ENCODE measurements at places on chromosomes 13 and 19.

DNA sequence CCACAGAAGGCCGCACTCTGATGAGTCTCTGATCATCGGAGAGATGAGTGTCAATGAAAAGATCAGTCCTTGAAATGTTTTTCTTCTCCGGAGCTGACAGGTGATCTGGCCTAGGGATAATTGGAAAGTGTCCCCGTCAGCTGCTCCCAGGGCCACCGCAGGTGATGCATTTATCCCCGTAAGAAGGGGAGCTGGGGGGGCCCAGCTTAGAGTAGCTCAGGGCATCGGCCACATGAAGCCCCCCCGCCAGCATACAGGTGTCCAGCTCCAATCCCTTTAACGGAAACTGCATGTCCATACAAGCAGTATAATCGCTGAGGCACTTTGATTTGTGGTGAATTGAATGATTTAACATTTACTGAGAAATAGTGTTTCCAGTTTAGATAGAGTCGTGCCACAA, 27.7 kb downstream of the ATP4B start:
- DNase-seq: no peak

- no peak for DNase-seq
These were observed 16.8 kb downstream of the ADGRE2 start for GRCh38 chr19:14761607-14762006.

DNA sequence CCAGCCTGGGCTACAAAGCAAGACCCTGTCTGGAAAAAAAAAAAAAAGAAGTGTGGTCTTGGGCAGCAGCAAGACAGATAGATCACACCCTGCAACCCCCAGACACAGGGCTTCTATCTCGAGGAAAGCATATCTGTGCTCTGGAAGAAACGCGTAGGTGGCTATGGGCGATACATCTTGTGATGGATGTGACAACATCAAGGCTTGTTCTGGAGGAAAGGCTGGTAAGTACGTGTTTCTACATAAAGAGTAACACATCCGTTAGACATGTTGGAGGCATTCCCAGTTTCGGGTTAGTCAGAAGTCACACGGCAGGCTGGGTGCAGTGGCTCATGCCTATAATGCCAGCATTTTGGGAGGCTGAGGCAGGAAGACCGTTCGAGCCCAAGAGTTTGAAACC, 6.6 kb upstream of the DHDH start:
- DNase-seq: no peak

DNA sequence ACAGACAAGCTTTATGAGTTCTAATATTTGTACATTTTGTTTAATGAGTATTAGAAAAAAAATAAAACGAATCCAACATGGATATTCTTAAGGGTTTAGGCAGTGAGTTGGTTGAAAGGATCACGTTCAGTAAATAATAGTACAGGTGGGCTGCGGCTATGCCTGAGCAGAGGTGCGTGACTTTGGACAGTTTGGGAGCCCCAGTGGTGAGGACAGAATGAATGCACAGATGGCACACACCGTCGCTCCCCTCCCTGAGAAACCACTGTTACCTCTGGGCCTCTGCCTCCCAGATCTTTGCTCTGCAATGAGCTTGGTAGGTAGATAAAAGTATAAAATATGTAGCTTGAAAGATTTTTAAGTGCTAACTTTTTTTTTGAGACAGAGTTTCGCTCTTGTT, 153.3 kb downstream of the SIPA1L3 start:
- no peak for DNase-seq

- DNase-seq: no peak
These were observed 10.0 kb upstream of the FLT3 start for GRCh38 chr13:28110414-28110813.

DNA sequence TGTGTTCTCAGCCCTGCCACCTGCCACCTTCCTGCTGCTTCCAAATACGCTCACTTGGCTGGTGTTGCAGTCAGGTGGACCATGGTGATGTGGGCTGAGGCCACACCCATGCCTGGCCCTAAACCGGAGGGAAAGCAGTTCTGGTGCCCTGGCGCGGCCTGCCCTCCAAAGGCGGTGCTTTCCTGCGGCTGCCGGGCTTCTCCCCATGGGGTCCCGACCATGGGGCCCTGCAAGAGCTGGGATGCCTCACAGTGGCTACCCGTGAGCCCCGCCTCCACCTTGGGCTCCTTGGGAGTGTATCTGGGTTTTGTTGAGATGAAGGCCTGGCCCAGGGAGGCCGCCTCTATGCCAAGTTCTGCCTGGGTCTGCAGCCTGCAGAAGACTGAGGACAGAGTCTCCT, 73.7 kb downstream of the ERICH6B start:
- no peak for DNase-seq

- DNase-seq: no peak
These were observed 4.5 kb downstream of the FGF9 start for GRCh38 chr13:21675095-21675991.

- no peak for DNase-seq
These were observed 213.3 kb downstream of the OLFM4 start for GRCh38 chr13:53241891-53242348.

GRCh38 chr13:94712812-94713560, 641 bp upstream of the SOX21 start:
- DNase-seq: no peak

- DNase-seq: no peak
These were observed 17.6 kb downstream of the EMP3 start for GRCh38 chr19:48342841-48343540.

DNA sequence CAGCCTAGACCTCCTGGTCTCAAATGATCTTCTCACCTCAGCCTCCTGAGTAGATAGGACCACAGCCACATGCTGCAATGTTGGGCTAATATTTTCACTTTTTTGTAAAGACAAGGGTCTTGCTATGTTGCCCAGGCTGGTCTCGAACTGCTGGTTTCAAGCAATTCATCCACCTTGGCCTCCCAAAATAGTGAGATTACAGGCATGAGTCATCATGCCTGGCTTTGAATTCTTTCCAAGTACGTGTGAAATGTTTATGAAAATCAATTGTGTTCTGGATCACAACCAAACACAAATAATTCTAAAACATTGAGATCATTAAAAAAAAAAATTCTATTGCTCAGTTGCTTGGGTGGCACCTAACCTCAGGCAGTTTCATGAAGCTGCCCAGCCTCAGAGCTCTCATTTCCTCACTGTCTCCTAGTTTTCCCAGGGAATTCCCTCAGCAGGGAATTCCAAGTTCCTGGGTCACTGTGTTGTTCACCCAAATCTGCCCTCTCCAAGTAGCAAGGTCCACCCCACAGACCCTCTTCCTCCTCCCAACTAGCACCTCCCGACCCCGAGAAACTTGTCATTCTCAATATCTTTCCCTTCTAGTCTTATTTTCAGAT, 44.8 kb downstream of the ING1 start:
- DNase-seq: no peak

DNA sequence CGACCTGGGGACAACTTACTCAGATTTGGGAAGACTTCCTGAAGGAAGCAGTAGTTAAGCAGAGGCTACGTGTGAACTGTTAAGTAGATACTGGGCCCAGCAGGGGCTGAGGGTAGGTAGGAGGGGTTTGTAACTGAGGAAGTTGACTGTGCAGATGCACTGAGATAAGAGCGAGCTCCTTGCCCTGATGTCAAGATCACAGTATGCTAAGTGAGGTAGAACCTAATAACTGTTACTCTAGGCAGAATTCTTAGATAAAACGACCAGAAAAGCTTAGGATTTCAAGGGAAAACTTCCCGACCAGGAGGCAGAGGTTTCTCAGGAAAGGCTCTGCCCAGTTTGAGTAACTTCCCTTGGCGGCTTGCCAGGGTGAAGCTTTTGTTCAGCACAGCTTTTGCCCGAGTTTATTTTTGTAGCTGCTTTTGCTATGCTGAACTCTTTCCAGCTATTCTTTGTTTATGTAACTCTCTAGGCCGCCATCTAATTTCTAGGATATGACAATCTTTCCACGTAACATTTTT, 632.1 kb downstream of the DIAPH3 start:
- no peak for DNase-seq

DNA sequence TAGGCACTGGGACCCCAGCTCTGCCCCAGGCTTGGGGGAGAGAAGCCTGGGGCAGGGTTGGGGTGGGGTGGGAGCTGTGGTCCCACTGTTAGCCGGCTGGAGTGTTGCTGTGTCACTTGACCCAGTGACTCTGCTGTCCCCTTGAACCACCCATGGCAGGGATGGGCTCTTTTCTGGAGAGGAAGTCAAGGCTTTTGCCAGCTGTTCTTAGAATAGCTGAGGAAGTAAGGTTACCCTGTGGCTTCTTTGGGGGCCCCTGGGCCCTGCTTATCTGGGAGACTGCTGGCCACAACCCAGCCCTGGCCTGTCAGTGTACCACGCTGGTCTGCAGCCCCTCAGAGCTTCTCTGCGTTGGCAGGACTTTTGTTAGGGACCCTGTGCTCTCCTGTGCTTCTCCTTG, 9.1 kb downstream of the PNPLA6 start:
- DNase-seq: no peak

GRCh38 chr13:50921706-50922105, 12.1 kb downstream of the RNASEH2B start:
- DNase-seq: no peak

DNA sequence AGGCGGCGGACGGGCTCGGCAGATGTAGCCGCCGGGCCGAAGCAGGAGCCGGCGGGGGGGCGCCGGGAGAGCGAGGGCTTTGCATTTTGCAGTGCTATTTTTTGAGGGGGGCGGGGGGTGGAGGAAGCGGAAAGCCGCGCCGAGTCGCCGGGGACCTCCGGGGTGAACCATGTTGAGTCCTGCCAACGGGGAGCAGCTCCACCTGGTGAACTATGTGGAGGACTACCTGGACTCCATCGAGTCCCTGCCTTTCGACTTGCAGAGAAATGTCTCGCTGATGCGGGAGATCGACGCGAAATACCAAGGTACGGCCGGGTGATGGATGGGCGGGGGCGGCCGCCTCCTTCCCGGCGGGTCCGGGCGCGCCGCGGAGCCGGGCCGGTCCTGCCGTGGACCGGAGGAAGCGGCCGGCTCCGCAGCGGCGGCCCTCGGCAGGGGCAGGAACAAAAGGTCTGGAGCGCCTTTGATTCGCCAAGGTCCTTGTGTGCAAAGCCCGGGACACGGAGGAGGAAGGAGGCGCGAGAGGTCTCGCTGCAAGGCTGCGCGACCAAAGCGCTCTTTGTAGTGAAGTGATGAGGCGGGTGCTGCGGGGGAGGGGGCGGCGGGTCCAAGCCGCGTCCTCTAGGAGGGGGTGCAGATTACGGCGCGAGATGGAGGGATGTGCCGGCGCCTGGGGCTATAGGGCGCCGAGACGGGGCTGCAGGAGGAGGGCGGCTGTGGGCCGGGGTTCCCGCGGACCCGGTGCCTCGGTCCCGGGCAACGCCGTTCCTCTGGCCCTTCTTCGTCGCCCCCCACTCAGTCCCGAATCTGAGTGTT, 689 bp downstream of the ING1 start:
- peak; percentile 58 for DNase-seq

DNA sequence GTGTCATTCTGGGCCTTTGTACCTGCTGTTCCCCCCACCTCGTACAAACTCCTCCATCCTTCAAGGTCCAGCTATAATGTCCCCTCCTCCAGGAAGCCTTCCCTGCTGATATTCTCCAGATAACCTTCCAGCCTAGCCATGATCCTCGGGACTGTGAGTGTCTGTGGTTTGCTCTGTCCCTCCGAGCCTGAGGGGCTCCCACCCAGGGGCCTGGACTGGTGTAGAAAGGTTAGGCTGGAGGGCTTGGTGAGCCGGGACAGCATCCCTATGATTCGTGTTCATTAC, 2.9 kb upstream of the COMP start:
- DNase-seq: no peak

- no peak for DNase-seq
These were observed 227.4 kb downstream of the TUBA3C start for GRCh38 chr13:18954254-18954653.

DNA sequence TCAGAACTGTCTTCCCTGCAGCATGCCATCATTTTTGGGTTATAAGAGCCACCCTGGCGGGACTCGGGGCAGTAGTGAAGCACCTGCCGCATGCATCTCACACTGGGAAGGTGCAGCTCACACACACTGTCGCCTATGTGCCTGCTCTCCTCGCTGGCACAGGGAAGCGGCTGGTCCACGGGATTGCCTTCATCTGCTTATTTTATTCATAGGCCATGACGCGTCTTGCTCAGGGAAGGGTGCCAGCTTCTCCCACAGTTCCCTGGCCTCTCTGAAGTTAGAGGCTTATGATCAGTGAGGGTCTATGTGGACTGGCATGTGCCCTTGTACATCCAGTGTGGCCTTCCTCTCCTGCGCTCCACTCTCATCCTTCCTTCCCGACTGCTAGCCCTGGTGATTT, 150.0 kb downstream of the KLF12 start:
- no peak for DNase-seq

GRCh38 chr13:42899266-42899665, 92.8 kb downstream of the EPSTI1 start:
- DNase-seq: no peak

DNA sequence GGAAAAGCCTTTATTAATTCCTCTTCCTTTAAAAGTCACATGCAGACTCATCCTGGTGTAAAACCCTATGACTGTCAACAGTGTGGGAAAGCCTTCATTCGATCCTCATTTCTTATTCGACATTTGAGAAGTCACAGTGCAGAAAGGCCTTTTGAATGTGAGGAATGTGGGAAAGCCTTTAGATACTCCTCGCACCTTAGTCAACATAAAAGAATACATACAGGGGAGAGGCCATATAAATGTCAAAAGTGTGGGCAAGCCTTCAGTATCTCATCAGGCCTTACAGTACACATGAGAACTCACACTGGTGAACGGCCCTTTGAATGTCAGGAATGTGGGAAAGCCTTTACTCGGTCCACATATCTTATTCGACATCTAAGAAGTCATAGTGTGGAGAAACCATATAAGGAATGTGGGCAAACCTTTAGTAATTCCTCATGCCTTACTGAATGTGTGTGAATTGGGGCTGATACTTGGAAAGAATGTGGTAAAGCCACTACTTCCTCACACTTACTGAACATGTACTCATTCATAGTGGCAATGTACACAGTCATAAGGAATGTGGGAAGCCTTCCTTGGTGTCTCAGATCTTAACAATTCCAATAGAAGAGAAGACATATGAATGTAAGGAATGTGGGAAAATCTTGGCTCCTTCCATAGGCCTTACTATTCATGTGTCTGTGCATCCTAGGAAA, 18.8 kb downstream of the ZNF559 start:
- DNase-seq: no peak

GRCh38 chr13:83248751-83249150, 633.5 kb downstream of the SLITRK1 start:
- no peak for DNase-seq

DNA sequence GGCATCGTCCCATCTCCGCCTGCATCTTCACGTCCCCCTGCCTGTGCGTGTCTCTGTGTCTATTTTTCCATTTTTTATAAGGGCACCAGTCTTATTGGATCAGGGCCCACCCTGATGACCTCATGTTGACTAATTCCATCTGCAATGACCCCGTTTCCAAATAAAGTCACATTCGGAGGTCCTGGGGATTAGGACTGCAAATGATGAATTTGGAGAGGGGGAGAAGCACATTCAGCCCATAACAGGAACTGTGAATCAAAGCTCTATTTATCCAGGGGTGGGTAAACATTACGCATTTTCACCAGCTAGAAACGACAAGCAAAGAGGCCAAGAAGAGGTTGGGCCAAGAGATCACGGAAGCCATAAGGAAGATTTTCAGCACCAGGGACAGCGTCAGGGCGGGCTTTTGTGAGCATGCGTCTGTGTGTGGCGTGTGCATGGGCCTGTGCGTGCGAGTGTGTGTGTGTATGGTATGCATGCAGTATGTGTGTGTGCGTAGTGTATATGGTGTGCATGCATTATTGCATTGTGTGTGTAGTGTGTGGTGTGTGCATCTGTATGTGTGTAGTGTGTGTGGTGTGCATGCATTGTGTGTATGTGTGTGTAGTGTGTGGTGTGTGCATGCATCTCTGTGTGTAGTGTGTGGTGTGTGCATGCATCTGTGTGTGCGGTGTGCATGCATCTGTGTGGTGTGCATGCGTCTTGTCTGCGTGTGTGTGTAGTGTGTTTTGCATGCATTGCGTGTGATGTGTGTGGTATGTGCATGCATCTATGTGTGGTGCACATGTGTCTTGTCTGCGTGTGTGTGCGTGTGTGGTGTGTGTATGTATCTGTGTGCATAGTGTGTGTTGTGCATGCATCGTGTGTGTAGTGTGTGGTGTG, 19.6 kb downstream of the CELF5 start:
- DNase-seq: no peak
